ENCODE measurements at places on chromosomes 1 and 21.

GRCh38 chr1:246333855-246334254 is 173.2 kb downstream of the SMYD3 start:
- DNase-seq = no peak

GRCh38 chr21:38930066-38930465 is 124.3 kb downstream of the ETS2 start:
- no peak for DNase-seq

GRCh38 chr21:25927195-25927880 is 192.6 kb downstream of the GABPA start:
- no peak for DNase-seq

DNA sequence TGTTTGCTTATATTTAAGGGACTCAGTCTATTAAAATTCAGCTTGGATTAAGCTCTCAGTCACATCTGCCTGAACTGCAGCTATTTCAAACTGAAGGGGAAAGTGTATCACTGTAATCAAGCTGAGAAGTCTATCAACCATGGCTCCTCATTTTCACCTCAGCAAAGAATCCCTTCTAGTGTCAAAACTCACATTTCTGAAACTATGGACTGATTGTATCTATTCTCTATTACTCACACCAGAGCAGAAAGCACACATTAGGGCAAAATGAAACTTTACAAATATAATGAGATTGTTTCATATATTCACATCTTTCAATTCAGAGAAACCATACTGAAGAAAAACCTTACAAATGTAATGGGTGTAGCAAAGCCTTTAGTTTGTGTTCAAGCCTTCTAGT is 14.6 kb upstream of the C1orf146 start:
- no peak for DNase-seq

DNA sequence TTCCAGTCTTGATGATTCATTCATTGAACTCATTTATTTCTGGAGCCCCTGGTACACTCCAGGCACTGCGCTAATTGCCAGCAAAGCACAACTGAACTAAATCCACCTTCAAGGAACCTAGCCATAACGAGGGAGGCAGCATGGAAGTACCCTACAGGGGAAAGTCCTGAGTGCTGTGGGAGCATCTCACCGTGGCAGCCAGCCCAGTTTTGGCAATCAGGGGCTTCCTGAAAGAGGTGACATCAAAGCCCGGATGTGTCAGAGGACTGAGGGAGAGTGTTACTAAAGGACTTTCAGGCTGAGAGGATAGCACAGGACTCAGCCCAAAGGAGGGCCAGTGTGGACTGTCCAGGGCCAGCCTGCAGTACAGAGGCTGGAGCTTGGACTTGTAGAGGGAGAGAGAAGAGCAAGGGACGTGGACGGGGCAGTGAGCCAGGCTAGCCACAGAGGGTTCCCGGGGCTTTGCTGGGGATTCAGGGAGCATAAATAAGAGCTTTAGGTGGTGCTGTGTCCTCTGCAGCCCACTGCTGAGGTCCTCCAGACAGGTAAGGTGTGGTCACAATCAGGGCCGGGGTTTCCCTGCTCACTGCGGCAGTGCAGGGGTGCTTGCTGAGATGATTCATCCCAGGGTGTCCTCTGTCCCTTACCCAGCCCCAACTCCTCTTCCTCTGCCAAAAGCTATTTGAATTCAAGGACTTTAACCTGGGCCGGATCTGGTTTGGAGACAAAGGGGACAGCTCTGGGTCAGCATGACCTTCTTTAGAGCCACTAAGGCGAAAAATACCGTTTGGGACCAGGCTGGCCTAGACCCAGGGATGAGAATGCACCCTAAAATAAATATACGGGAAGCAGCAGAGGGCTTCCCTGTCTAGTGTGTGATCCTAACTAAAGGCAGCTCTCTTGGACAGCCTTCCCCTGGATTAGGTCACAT is 128.3 kb downstream of the EDEM3 start:
- DNase-seq = no peak

Data from cortex of kidney (tissue), 1 donor.